HEK293T (cell line): ENCODE measurements at places on chromosomes 2 and 18.

- no peak for DNase-seq
Measured at GRCh38 chr18:63808125-63808524, 32.9 kb downstream of the SERPINB7 start.

- no peak for DNase-seq
Measured at GRCh38 chr18:55343396-55344073, 244.5 kb downstream of the TCF4 start.

- no peak for DNase-seq
Measured at GRCh38 chr2:214135966-214136365, 274.9 kb upstream of the VWC2L start.

- no peak for DNase-seq
Measured at GRCh38 chr18:46700066-46700824, 43.2 kb upstream of the LOXHD1 start.

GRCh38 chr18:10840743-10841142 lies 308.6 kb downstream of the PIEZO2 start:
- DNase-seq: no peak

DNA sequence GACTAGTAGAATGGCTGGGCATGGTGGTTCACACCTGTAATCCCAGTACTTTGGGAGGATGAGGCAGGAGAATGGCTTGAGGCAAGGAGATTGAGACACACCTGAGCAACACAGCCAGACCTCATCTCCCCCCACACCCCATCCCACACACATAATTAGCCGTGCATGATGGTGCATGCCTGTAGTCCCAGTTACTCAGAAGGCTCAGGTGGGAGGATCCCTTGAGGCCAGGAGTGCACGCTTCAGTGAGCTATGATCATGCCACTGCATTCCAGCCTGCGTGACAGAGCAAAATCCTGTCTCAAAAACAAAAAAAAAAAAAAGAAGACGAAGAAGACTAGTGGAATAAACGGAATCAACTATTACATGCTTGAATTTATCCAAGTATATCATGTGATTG lies 150.0 kb downstream of the STK39 start:
- DNase-seq: no peak

DNA sequence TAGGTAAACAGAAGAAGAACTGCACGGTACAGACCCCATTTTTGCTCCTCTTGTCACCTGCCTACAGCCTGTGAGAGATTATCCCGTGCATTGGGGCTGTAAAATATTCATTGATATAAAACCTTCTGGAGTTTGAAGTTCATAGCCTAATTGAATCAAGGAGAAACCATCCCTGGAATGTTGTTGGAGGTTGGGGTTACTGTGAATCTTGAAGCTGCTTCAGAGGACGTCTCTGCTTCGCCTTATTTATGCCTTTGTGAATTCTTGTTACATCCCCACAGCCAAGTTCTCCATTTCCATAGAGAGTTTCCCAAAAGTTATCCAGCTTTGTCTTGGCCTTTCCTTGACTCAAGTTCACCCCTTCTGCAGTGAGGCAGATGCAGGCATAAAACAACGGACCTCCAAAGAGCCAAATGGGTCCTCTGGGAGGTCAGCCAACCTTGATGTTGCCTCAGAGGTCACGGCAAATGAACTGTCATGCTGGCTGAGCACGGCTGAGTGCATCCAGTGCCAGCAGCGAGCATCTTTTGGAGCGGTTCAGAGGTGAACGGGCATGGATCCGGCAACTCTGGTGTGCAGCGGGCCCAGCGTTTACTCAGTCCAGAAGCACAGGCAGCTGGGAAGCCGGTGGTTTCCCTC lies 317.6 kb downstream of the PRKCE start:
- no peak for DNase-seq
